ENCODE measurements at places on chromosomes 12 and 14. TPM values are rescaled to one million over a fixed set of nuclear protein-coding genes. Genes with fewer than 3 reads are reported as not detected.

DNA sequence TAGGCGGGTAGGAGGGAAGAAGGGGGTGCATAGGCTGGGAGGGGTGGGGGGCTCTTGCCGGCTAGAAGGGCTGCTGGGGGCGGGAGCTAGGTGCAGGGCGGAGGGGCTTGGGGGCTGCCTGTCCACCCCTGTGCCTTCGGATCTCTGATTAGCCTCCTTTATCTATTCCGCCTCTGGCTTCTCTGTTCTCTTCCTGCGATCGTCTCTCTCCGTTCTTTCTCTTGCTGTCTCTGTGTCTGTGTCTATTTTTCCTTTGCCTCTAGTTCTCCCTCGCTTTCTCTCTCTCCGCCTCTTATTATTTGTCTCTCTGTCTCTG lies 166.7 kb upstream of the LHX5 start:
- H3K4me1 ChIP-seq, result no peaks in the 10 kb centered on the region
- no peak overlapping the region for H3K4me3 ChIP-seq
- H3K27me3 ChIP-seq, result no peaks in the 10 kb centered on the region
- no peaks in the 10 kb centered on the region for H3K36me3 ChIP-seq
- no peak overlapping the region for H3K27ac ChIP-seq

GRCh38 chr12:93319523-93320050 lies 58.1 kb upstream of the NUDT4 start:
- no peak overlapping the region for H3K27ac ChIP-seq
- no peaks in the 10 kb centered on the region for H3K27me3 ChIP-seq
- no peaks in the 10 kb centered on the region for H3K4me1 ChIP-seq
- H3K4me3 ChIP-seq, result no peak overlapping the region

DNA sequence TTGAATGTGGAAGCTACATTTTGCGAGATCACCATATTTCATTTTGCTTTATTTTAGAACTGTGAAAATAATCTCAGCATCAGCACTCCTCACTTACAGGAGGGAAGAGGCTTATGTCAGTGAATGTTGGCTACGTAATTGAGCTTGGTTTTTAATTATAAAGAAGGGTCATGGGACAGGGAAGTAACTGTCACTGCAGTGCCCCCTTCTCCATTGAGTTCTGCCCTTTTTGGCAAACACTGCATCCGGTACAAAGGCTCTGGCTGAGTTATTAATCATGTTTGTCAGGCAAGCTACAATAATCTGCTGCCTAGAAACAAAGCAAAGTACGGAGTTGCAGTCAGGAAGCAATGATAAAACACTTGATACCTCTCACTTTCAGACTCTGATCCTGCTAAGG lies 546.7 kb downstream of the SNAPC1 start:
- H3K36me3 ChIP-seq, result no peaks in the 10 kb centered on the region
- DNase-seq, result no peak
- H3K4me1 ChIP-seq, result no peaks in the 10 kb centered on the region
- no peaks in the 10 kb centered on the region for H3K27me3 ChIP-seq
- H3K27ac ChIP-seq, result no peak overlapping the region

- H3K27me3 ChIP-seq, result no peaks in the 10 kb centered on the region
- H3K4me1 ChIP-seq, result no peaks in the 10 kb centered on the region
- H3K27ac ChIP-seq, result no peak overlapping the region
- no peaks in the 10 kb centered on the region for H3K36me3 ChIP-seq
Observed at GRCh38 chr14:65167072-65167645, 64.8 kb upstream of the MAX start.

DNA sequence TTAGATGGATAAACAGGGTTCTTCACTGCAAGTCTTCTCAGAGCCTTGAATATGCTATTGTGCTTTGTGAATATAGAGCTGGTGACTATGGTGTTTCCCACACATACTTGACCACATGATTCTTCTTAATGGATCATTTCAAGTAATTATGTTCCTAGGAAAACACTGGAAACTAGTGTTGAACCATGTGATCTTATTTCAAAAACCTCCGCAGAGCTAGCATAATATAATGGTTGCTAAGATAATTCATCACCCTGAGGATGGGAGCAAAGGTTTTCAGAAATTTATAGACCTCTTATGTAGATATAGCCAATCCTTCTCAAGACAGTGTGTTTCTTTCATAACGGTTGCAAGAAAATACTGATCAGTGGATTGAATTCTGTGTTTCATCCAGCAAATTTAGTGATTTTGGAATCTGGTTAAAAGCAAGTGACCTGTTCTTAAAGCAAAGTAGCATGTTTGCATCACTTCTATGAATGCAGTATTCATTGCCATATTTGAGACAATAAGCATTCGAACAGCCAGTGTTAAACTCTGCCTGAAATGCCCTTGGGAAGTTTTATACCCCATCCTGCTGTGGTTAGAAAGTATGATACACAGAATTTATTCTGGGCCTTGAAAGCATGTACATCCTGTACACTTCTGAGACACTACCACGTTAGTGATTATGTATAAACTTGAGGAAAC lies 341.0 kb upstream of the E2F7 start:
- H3K4me3 ChIP-seq, result no peak overlapping the region
- H3K27ac ChIP-seq, result no peak overlapping the region
- no peak for DNase-seq
- H3K27me3 ChIP-seq, result no peaks in the 10 kb centered on the region

GRCh38 chr14:30532264-30532663 lies 26.7 kb upstream of the G2E3 start:
- no peaks in the 10 kb centered on the region for H3K27me3 ChIP-seq
- DNase-seq, result no peak
- H3K36me3 ChIP-seq, result no peaks in the 10 kb centered on the region
- H3K27ac ChIP-seq, result no peak overlapping the region

DNA sequence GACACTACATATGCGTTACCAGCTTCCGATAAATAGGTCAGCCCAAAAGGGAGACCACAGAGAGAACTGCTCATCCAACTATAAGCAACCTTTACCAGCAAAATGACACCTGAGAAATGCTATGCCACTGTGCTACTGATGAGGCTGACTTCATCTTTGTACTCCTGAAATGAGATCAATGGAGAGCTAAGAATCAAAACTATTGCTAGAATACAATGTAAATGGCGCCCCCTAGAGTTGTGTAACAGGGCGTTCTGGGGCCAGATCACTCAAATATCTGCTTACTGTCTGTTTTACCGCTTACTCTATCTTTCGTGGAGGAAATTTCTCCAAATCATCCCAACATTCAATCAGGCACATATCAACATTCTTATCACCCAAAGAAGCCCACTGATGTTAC lies 4.6 kb downstream of the ZNF384 start:
- no peak overlapping the region for H3K27ac ChIP-seq
- DNase-seq, result no peak

DNA sequence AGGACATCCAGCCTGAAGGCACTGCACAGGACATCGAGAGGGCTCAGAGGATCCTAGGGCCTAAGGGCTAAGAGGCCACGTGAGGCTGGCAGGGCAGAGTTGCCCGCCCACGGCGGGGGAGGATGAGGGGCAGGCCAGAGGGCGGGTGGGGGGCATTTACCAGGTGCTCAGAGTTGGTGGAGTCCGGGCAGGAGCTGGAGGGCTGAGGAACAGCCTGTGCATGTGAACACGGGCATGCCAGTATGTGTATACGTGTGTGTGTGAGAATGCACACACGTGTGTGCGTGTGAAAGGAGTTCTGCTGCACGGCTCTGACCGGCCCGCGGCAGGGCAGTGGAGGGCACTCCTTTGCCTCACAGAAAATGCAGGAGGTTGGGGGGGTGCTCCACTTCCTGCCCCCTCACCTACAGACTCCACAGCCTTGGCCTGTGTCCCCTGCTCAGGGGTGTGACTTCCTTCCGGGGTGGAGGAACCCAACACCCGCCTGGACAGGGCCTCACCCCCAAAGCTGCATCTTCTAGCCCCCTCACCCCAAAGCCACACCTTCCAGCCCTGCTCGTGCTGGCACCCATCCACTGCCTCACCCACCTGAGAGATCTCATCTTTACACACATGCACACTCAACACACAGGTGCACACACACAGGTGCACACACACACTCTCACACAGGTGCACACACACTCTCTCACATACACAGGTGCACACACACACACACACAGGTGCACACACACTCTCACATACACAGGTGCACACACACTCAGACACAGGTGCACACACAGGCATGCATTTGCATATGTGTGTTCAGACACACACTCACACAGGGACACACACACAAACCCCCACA lies 11.8 kb upstream of the GPR132 start:
- H3K4me1 ChIP-seq, result peaks cover 10% of the 10 kb centered on the region
- H3K36me3 ChIP-seq, result no peaks in the 10 kb centered on the region
- H3K4me3 ChIP-seq, result no peak overlapping the region
- DNase-seq, result no peak

DNA sequence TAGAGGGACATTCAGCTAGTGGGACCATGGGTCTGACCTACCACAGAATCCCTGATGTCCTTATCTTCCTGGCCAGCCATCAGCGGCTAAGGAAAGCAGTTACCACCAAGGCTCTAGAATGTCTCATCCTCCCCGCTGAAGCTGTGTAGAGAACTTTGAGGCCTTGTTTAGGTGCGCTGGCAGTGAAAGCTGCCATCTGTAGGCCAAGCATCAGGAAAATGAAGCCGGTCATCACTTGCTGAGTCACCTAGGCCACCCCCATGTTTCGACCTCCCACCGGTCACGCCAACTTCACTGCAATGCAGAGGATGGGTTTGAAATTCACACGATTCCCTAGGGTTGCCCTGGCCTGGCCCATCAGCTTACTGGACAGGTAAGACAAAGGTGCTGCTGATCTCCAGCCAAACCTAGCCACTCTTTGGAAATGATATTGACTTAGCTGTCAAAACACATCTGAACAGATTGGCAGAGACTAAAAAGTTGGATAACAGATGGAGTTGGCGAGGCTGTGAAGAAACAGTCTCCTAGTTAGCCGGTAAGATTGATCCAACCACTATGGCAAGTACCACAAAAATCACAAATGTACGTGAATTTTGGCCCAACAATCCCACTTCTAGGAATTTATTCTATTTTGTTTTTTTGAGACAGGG lies 52.0 kb downstream of the NOS1 start:
- H3K4me1 ChIP-seq, result no peaks in the 10 kb centered on the region
- H3K36me3 ChIP-seq, result no peaks in the 10 kb centered on the region
- DNase-seq, result peak; percentile 31
- no peak overlapping the region for H3K27ac ChIP-seq

- no peaks in the 10 kb centered on the region for H3K27me3 ChIP-seq
- peak overlapping the region; percentile 82 for H3K27ac ChIP-seq
- no peak for DNase-seq
- peaks cover 18% of the 10 kb centered on the region for H3K4me1 ChIP-seq
- no peaks in the 10 kb centered on the region for H3K36me3 ChIP-seq
Observed at GRCh38 chr14:99240627-99241324, 31.2 kb downstream of the BCL11B start.

- no peak overlapping the region for H3K27ac ChIP-seq
- H3K27me3 ChIP-seq, result no peaks in the 10 kb centered on the region
- DNase-seq, result no peak
- no peaks in the 10 kb centered on the region for H3K36me3 ChIP-seq
Observed at GRCh38 chr12:62700091-62700880, 233.7 kb downstream of the MON2 start.

- peaks cover 39% of the 10 kb centered on the region for H3K4me1 ChIP-seq
- no peak overlapping the region for H3K27ac ChIP-seq
- no peak overlapping the region for H3K4me3 ChIP-seq
- no peaks in the 10 kb centered on the region for H3K36me3 ChIP-seq
Observed at GRCh38 chr14:99522457-99522891, 41.3 kb downstream of the CCNK start.

DNA sequence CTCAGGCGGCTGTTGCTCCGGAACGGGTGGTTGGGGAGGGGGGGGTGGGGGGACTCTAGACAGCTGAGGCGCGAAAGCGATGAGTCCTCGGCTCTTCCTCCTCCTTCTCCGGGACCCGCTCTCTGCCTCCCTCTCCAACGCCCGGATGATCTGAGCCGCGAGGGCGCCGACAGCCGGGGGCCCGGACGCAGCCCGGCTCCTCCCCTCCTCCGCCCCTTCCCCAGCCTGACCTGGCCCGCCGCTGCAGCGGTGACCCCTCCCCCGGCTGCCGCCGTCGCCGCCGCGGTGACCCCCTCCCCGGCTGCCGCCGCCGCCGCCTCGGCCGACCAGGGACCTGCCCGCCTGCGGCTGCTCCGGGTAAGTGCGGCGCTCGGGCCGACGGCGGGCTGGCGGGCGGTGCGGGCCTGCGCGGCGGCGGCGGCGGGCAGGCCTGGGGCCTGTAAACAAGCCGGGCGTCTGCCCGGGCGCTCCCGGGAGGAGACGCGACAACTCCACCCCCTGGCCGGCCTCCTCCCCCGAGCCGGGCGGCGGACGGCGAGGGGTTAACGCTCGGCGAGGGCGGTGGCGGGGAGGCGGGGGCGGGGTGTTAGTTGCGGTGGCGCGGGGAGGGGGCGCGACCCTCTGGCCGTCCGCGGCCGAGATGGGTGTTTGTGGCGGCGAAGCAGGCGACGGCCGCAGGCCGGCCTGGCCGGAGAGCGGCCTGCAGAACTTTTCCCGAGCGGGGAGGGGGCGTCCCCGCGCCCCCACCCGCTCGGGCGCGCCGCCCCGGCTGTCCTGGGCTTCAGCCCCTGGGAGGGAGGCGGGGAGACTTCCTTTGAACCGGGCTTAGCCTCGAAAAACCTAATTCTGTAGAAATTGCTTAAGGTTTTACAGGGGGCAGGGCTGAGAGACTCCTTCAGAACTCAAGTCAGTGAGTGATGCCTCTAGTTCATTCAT lies 568 bp downstream of the PPM1A start:
- peak overlapping the region; percentile 96 for H3K27ac ChIP-seq
- H3K4me3 ChIP-seq, result peak overlapping the region; percentile 86
- H3K36me3 ChIP-seq, result no peaks in the 10 kb centered on the region
- H3K27me3 ChIP-seq, result no peaks in the 10 kb centered on the region

DNA sequence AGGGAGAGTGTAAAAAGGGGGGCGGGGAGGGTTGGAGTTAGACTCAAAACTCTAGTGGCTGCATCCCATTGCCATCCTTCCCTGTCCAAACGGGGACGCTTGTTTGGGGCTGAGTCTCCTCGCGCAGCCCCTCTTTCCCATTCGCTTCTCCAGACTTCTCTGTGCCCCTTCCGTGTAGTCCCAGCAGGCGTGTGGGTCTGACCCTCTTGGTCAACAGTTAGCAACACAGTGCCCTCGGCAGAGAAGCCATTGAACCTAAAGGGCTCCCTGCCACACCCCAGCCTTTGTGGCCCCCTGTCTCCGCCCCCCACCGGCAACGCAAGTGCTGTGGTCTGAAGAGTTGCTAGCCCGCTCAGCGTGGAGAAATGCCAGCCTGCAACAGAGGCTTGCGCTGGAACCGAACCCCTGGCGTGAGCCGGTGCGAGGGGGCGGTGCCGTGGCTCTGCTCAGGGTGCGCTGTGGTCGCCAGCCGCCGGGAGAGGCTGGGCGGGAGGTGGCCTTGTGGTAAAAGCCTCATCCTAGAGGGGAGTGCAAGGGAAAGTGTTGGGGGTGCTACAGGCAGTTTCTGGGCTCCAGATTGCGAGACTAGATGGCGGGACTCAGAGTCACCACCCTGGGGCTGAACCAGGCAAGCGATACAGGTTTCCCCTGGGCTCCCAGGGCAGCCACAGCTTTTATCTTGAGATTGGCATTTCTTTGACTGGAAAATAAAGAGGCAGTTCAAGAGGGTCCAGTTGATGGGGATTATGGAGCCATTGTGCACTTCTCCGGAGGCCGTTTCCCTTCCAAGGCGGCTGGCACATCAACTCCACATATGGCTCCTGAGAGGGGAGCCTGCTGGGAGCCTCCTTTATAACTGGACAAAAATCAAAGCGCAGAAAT lies 2.1 kb downstream of the PLXNC1 start:
- no peaks in the 10 kb centered on the region for H3K36me3 ChIP-seq
- DNase-seq, result peak; percentile 20
- H3K27ac ChIP-seq, result no peak overlapping the region
- peaks cover 15% of the 10 kb centered on the region for H3K4me1 ChIP-seq
- H3K4me3 ChIP-seq, result no peak overlapping the region
- H3K27me3 ChIP-seq, result no peaks in the 10 kb centered on the region

The CIROP gene
- total RNA-seq, result not detected

The AQP6 gene
- total RNA-seq, result not detected

The MMP17 gene
- 0.38 TPM for total RNA-seq

The RIMBP2 gene
- 0.46 TPM for total RNA-seq

The IFNG gene
- total RNA-seq, result not detected

The TAS2R50 gene
- 3.9 TPM for total RNA-seq

Data from thyroid gland (tissue), 4 donors.